AG04449 (cell line): ENCODE measurements at places on chromosomes 1 and 21.

GRCh38 chr21:43603233-43603626, 56.1 kb downstream of the HSF2BP start:
- no peak for DNase-seq

DNA sequence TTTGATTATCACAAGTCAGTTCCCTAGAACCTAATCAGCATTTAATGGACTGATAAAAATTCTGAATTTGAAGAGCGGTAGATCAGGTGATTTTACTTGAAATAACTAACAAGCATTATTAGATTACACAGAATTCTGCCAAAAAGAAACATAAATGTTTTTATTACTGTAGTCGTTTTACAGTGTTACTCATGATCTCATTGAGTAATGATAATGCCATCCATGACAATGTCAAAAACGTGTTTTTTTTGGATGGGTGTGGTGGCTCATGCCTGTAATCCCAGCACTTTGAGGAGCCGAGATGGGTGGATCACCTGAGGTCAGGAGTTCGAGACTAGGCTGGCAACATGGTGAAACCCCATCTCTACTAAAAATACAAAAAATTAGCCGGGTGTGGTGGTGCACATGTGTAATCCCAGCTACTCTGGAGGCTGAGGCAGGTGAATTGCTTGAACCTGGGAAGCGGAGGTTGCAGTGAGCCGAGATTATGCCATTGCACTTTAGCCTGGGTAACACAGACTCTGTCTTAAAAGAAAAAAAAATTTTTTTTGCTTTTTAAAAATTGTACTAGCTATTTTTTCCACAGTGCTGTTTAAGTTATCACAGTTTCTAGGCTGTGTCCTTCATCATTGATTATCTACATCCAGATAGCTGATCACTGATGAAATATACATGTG, 56.6 kb downstream of the LAMC1 start:
- no peak for DNase-seq

- DNase-seq: no peak
Measured at GRCh38 chr1:151145304-151146071, 943 bp downstream of the SEMA6C start.

GRCh38 chr1:47881505-47882442, 115.4 kb downstream of the TRABD2B start:
- peak; percentile 31 for DNase-seq

- no peak for DNase-seq
Measured at GRCh38 chr1:218242171-218242570, 42.9 kb upstream of the RRP15 start.

DNA sequence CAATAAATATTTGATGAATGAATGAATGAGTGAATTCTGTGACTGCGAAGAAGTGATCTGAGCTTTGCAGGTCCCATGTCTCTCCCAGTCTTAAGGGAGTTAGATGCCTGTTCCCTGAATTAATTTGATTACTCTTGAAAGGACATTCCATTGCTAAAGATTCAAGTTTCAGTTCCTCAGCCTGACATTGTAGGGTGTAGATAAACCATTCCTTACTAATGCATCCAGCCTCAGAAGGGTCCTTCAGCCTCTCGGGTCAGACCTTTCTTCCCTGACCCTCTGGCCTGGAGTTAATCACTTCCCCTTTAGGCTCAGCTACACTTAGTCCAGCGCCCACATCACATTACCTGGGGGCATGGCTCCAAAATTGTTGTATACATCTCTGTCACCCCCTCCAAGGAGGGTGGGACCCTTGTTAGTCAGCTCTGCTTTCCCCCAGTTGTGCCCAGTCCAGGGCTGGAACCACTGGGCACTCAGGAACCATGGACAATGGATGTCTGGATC, 2.6 kb downstream of the INSRR start:
- no peak for DNase-seq

DNA sequence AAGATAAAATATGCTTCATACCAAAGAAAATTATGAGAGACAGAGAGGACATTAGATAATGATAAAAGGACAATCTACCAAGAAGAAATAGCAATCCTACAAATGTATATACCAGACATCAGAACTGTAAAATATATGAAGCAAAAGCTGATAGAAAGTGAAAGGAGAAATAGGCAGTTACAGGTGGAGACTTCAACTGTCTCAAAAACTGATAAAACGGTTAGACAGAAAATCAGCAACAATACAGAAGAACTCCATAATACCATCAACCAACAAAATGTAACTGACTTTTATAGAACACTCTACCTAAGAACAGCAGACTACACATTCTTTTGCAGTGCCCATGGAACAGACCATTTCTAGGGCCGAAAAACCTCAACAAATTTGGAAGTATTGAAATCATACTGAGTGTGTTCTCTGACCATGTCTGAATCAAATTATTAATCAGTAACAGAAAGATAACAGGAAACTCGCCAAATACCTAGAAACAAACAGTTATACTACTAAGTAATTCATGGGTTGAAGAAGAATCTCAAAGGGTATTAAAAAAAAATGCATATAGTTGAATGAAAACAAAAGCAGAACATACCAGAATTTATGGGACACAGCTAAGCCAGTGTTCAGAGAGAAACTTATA, 132.1 kb downstream of the RPS6KC1 start:
- DNase-seq: no peak

- DNase-seq: no peak
Measured at GRCh38 chr1:54981466-54981865, 1.0 kb downstream of the TMEM61 start.

GRCh38 chr1:99218999-99219398, 45.3 kb upstream of the PLPPR4 start:
- no peak for DNase-seq

DNA sequence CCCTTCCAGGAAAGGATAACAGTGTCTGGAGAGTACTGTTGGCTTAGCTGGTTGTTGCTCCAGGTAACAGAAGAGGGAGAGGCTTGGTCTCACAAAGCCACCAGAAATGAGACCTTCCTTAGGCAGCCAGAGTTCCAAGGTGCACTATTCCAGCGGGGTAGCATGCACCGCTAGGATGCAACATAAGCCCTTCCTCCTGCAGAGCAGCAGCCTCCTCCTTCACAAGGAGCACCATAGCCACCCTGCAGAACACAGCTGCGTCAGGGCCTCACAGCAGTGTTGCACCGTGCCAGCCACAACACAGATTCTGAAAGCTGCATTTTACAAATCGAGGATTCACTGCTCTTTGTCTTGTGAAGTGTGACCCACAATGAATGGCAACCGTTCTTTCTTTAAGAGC, 142.0 kb downstream of the CLIC6 start:
- DNase-seq: no peak

GRCh38 chr1:217484871-217485270, 146.0 kb downstream of the GPATCH2 start:
- DNase-seq: no peak

DNA sequence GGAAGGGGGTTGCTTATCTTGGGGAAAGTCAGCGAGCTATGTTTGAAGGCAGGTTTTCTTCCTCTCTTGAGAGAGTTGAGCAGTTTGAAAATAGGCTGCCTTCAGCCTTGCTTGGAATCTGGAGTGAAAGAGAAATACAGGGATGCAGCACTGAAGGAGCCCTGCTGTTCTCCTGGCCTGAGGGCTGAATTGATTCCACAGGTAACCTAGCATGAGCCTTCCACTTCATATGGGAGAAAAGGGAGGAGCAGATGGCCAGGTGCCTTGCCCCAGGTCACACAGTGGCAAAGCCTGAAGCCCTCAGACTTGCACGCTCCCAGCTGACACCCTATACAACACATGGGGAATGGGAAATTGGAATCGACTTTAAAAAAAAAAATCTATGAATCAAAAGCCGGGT, 88.0 kb upstream of the WLS start:
- no peak for DNase-seq

- DNase-seq: no peak
Measured at GRCh38 chr1:223508796-223509195, 115.6 kb downstream of the CCDC185 start.

GRCh38 chr21:36706482-36706852, 7.6 kb downstream of the SIM2 start:
- no peak for DNase-seq

DNA sequence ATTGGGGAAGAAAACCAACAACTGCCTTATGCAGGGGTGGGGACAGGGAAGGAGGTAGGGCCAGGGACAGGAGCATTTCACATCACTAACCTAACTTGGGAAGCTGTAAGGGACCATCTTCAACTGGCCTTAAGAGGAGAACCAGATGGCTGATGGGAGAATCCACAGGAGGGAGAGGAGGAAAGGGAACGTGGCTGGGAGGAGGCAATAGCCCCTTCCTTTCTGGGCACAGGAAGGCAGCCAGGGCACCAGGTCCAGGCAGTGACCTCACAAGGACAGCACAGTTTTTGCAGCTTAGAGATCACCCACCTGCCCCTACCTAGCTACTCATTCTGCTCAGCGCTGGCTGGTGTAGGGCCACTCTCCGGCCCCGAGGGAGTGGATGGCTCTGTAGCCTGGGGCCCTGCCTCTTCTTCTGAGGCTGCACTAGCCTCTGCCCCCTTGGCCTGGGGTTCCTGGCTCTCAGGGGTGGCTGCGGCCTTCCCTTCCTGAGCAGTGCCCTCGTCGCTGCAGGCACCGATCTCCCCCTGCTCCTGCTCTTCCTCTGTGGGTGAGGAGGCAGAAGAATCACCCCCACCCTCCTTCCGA, 1.7 kb downstream of the MARCKSL1 start:
- DNase-seq: no peak

GRCh38 chr1:87252406-87252805, 76.3 kb upstream of the LMO4 start:
- peak; percentile 40 for DNase-seq

DNA sequence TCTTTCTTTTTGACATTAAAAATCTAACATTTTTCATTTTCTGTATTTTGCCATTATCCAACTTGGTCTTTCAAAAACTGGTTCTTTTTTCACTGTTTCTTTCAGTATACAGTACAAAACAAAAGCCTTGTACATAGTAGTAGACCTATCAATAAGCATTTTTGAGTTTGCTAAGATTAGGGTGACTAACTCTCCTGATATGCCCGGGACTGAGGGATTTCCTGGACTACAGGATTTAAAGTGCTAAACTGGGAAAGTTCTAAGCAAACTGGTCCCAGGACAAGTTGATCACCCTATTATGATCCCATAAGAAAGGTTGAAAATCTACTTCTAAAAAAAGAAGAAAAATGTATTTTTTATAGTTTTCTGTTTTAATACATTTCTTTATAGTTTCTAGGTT, 120.9 kb downstream of the USP25 start:
- DNase-seq: no peak

- DNase-seq: no peak
Measured at GRCh38 chr1:109712321-109712864, 342 bp downstream of the GSTM5 start.

DNA sequence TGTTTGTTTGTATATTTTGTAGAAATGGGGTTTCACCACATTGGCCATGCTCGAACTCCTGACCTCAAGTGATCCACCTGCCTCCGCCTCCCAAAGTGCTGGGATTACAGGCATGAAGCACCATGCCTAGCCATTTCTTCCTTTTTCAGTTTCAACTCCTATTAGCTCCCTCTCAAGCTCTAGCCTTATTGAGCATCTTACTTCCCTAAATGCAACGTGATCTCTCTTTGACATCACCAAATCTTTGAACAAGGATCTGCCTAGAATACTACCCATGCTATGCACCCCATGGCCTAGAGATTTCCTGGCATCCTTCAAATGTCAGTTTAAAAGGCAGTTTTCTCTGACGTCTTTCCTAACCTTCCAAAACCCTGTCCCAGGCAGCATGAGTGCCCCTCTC, 91.1 kb upstream of the NR5A2 start:
- DNase-seq: no peak

DNA sequence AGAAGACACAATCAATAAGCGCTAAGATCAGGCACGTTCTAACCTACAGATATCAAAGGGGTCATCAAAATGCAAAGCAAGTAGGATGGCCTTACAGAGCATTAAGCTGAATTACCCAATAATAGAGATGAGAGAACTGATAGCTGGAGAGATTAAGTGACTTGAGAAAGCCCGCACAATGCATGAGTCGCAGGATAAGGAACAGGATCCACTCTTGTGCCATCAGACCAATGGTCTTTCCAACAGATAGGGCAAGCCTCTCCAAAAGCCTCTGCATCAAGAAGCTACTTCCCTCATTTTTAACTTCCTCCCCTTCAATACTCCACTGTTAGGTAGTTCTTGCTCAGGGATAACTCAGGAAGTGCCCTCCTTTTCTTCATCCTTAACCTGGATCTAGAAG, 2.6 kb downstream of the CHML start:
- no peak for DNase-seq

- no peak for DNase-seq
Measured at GRCh38 chr21:43645976-43646375, 13.3 kb downstream of the HSF2BP start.
